ENCODE measurements at places on chromosomes 3 and 15. TPM values are rescaled to one million over a fixed set of nuclear protein-coding genes. Genes with fewer than 3 reads are reported as not detected.

DNA sequence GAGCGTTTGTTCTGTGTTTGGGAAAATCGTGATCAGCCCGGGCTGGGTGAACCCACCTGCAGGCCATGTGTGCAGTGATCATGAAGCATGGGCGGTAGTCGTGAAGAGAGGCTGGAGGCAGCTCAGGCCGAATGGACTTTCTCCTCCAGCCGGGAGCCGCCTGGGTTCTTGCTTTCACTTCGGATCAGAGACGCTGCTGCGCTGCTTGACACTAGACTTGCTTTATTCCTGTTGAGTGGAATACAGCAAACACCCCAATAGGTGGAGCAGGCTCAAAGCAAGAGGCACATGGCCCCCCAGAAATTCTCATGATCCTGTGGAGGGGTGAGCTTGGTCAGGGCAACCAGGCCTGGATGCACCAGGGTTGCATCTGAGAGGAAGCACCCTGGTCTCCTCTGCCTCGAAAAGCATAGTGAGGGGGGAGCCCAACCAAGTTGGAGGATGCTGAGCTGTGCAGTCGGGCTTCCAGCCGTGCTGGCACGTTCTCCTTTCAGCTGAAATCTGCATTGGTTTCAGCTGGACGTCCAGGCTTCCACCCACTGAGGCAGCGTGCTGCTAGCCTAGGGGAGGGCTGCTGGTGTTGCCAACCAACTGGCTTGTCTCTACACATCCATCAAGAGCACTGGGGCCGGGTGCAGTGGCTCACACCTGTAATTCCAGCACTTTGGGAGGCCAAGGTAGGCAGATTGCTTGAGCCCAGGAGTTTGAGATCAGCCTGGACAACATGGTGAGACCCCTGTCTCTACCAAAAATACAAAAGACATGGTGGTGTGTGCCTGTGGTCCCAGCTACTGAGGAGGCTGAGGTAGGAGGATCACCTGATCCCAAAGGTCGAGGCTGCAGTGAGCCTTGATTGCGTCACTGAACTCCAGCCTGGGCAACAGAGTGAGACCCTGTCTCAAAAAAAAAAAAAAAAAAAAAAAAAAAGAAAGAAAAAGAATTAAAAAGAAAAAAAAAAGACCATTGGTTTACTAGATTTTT, 2.8 kb upstream of the NRROS start:
- H3K4me3 ChIP-seq: no peak overlapping the region
- H3K4me1 ChIP-seq: peaks cover 43% of the 10 kb centered on the region
- no peak for DNase-seq
- H3K36me3 ChIP-seq: no peaks in the 10 kb centered on the region
- peaks cover 20% of the 10 kb centered on the region for H3K27me3 ChIP-seq

The PTPRG gene
- 41.2 TPM for total RNA-seq

- H3K27ac ChIP-seq: no peak overlapping the region
- no peak overlapping the region for H3K4me3 ChIP-seq
- peaks cover 3% of the 10 kb centered on the region for H3K4me1 ChIP-seq
- peaks cover 17% of the 10 kb centered on the region for H3K36me3 ChIP-seq
These were observed 44.5 kb downstream of the NCEH1 start for GRCh38 chr3:172666181-172666872.

DNA sequence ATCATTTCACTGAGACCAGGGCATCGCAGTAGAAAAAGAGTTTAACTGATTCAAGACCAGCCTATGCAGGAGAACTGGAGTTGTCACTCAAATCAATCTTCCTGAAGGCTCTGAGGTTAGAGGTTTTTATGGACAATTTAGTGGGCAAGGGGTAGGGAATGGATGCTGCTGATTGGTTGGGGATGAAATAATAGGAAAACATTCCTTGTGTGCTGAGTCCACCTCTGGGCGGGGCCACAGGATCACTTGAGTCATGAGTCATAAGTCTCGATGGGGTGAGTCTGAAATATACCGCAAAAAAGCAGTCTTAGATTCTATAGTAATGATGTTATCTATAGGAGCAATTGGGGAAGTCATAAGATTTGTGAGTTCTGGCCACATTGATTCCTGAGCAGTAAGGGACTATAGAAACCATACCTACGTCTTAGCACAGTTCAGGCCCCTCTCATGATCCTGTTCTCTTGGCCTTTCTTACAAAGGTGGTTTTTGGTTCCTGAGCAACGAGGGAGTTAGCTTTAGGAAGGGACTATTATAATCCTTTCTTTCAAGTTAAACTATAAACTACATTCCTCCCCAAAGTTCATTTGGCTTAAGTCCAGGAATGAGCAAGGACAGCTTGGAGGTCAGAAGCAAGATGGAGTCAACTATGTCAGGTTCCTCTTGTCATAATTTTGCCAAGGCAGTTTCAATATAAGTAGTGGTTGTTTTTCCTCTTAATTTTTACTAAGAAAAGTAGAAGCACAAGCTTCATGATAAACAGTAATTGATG, 2.7 kb upstream of the OPA1 start:
- peak overlapping the region; percentile 33 for H3K4me3 ChIP-seq
- DNase-seq: no peak
- peaks cover 24% of the 10 kb centered on the region for H3K4me1 ChIP-seq
- H3K27ac ChIP-seq: no peak overlapping the region

The SLC28A1 gene
- total RNA-seq: not detected

- H3K27ac ChIP-seq: no peak overlapping the region
- H3K27me3 ChIP-seq: peaks cover 28% of the 10 kb centered on the region
- no peak for DNase-seq
- H3K36me3 ChIP-seq: no peaks in the 10 kb centered on the region
- H3K4me1 ChIP-seq: peaks cover 4% of the 10 kb centered on the region
- no peak overlapping the region for H3K4me3 ChIP-seq
These were observed 56.0 kb downstream of the KBTBD12 start for GRCh38 chr3:127970966-127971592.

DNA sequence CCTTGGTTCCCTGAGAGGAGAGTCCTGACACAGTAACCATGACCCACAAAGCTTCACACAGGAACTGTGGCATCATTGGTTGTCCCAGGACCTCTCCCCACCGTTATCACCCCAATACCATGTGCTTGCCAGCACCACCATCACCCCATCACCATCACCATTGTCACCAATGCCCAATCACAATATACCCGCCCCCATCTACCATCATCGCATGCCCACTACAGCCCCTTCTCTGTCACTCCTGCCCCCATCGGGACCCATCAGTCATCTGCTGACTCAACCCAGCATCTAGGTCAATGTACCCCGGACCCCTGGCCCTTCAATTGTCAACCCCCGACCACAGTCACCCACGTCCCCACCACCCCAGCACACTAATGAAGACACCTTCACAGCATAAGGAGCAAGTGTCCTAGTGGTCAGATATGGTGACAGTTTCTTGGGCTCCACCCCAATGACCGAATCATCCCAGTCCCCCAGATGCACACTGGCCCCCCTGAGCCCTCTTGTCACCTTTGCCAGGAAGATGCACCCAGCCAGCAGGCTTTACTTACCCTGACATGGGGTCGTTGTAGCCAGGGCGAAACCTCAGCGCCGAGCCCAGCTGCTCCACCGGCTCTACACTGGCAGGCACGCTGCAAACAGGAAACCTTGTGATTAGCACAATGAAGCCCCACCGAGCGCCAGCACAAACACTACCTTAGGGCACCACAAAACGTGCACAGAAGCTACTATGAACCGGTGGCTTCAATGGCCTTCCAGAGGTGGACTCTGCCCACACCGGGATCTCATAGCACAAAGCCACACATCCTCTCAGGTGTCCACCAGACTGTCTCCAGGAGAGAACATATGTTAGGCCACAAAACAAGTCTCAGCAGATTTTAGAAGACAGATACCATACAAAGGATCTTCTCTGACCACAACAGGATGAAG, 25.1 kb downstream of the SHISA5 start:
- no peaks in the 10 kb centered on the region for H3K36me3 ChIP-seq
- peaks cover 6% of the 10 kb centered on the region for H3K4me1 ChIP-seq
- H3K27ac ChIP-seq: no peak overlapping the region
- H3K4me3 ChIP-seq: no peak overlapping the region
- no peak for DNase-seq

The FGF7 gene
- not detected for total RNA-seq

- H3K36me3 ChIP-seq: peaks cover 8% of the 10 kb centered on the region
- H3K4me3 ChIP-seq: no peak overlapping the region
- H3K27ac ChIP-seq: no peak overlapping the region
These were observed 420.6 kb downstream of the TBL1XR1 start for GRCh38 chr3:176776622-176777175.

DNA sequence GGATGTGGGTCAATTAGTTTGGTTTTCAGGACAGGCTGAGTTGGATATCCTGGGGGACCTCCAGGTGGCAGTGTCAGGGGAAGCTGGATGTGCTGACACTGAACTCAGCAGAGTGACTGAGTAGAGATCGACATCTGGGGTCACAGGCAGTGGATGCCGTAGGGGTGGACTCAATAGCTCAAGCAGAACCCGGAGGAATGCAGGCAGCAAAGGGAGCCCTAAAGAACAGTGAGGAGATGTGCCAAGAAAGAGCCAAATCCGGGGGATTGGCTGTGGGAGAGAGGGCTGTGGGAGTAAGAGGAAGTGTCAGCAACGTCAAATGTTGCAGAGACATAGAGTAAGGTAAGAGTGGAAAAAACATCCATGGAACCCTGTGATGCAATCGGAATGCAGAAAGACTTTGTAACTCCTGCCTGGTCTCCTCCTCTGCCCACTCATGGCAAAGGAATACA, 11.6 kb downstream of the CCR5AS start:
- H3K4me3 ChIP-seq: no peak overlapping the region
- no peaks in the 10 kb centered on the region for H3K27me3 ChIP-seq
- DNase-seq: no peak

DNA sequence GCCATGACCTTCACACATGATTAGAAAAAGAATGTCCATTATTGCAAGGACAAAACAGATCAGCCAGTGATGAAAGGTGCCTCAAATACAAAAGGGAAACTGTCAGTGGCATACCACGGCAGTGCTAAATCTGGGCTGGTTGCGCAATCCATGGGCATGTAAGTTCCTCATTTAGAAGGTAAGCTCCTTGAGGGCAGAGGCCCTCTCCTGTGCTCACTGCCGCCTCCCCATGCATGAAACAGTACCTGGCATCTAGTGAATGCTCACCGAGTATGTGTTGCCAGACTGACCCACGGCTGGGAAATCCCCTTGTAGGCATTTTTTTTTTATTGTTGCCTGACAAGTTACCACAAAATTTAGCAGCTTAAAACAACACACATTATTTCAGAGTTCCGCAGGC, 312.1 kb upstream of the CHRM5 start:
- H3K36me3 ChIP-seq: no peaks in the 10 kb centered on the region
- DNase-seq: no peak
- no peak overlapping the region for H3K4me3 ChIP-seq
- H3K27ac ChIP-seq: no peak overlapping the region
- H3K27me3 ChIP-seq: no peaks in the 10 kb centered on the region

The SKIC8 gene
- 55.3 TPM for total RNA-seq

The ISG20 gene
- total RNA-seq: 1.1 TPM

GRCh38 chr15:41056810-41057209, 59.3 kb downstream of the INO80 start:
- H3K27me3 ChIP-seq: no peaks in the 10 kb centered on the region
- no peak for DNase-seq
- peaks cover 32% of the 10 kb centered on the region for H3K36me3 ChIP-seq
- no peak overlapping the region for H3K27ac ChIP-seq
- no peak overlapping the region for H3K4me3 ChIP-seq

Data from neural crest cell (in vitro differentiated cells).